H1 (cell line): ENCODE measurements at places on chromosomes 7 and 10.

DNA sequence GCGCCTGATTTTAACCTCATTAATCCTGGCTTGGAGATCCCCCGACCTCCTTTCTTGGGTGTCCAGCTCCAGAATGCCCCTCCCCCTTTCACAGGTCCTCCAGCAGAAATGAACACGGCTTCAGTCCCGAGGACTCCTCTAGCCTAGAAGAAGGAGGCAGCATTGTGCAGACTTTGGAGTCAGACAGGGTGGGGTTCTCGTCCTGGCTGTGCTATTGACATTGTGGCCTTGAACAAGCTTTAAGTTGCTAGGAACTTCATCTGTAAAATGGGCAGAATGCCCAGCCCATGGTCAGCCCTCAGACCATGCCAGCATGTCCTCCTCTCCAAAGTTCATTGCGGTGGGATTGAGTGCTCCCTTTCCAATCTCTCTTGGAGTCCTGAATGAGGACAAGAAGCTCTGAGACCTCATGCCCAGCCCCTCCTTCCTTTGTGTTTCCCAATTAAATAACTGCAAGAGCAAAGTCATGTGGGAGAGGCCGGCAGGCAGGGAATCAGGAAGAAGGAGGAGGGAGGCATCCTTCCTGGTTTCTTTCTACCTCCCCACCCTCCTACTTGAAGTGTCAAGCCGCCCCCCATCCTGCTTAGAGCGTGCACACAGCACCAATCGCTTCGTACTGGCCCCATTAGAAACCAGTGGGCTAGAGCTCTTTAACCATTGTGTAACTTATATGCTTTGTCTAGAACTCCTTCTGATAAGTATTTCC, 86.4 kb downstream of the RBM20 start:
- no peaks in the 10 kb centered on the region for H3K36me3 ChIP-seq
- H3K4me3 ChIP-seq = no peak overlapping the region
- no peaks in the 10 kb centered on the region for H3K27me3 ChIP-seq
- no peak for DNase-seq

DNA sequence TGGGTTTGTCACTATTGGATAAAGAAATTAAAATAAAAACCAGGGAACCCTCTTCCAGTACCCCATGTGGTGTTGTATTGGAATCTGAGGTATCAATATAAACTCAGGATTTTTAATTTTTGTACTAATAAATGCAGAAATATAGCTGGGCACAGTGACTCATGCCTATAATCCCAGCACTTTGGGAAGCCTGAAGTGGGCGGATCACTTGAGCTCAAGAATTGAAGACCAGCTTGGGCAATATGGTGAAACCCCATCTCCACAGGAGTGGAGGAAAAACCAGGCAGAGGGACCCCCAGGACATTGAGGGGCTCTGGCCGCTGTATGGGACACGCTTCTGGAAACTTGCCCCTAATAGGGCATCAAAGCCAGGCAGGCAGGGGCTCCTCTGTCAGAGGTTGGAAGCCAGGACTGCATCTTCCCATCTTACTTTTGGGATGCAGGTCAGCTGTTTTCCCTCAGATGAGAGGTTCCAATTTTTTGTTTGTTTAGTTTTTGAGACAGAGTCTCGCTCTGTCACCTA, 11.1 kb downstream of the ADIRF start:
- H3K27ac ChIP-seq = no peak overlapping the region
- no peaks in the 10 kb centered on the region for H3K36me3 ChIP-seq
- H3K4me3 ChIP-seq = no peak overlapping the region
- no peaks in the 10 kb centered on the region for H3K4me1 ChIP-seq

DNA sequence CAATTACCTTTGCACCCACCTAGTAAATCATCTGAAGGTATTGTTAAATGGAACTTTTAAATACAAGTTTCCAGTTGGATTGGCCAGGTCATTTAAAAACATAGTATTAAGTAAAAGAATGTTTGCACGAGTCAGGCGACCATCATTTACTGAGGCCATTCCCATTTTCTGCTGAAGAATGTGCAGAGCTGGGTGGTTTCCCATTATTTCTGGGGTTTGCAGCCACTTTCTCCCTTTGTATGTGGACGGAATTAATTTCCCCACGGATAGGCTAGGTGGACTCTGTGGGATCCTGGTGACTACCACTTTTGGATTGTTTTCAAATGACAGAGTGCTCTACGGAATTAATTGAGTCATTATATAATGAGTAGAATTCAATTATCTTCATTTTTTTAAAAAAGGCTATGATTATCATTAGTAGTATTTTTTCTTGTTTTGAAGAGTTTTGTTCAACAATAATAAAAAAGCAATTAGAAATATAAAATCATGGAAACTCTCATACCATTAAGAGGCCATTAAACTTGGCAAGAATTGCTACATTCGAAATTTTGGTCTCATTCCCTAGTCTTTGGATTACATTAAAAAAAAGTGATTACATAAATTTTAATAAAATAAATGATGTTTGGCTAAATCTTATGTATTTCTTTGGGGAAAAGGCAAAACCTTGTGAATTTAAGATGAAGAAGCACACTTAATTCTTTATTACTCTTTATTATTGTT, 120.4 kb upstream of the FZD8 start:
- H3K27me3 ChIP-seq = no peaks in the 10 kb centered on the region
- no peak overlapping the region for H3K4me3 ChIP-seq
- no peak for DNase-seq
- no peaks in the 10 kb centered on the region for H3K4me1 ChIP-seq

GRCh38 chr7:31304446-31304845, 36.1 kb downstream of the NEUROD6 start:
- no peaks in the 10 kb centered on the region for H3K36me3 ChIP-seq
- no peak overlapping the region for H3K27ac ChIP-seq
- no peak for DNase-seq
- H3K4me3 ChIP-seq = no peak overlapping the region
- H3K27me3 ChIP-seq = no peaks in the 10 kb centered on the region
- H3K4me1 ChIP-seq = no peaks in the 10 kb centered on the region

DNA sequence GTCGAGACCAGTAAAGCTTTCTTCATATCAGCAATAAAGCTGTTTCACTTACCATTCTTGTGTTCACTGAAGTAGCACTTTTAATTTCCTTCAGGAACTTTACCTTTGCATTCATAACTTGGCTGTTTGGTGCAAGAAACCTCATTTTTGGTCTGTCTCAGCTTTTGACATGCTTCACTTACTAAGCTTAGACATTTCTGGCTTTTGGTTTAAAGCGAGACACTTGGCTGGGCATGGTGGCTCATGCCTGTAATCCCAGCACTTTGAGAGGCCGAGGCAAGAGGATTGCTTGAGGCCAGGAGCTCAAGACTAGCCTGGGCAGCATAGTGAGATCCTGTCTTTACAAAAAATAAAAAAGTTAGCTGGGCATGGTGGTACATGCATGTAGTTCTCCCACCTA, 15.8 kb downstream of the PLEKHA1 start:
- DNase-seq = no peak
- no peaks in the 10 kb centered on the region for H3K27me3 ChIP-seq
- H3K4me3 ChIP-seq = no peak overlapping the region
- 0 out of 2 replicates have a peak, but pooled peaks cover 3% of the 10 kb centered on the region for H3K36me3 ChIP-seq
- H3K27ac ChIP-seq = no peak overlapping the region
